ENCODE measurements at places on chromosomes 5 and 9. TPM values are rescaled to one million over a fixed set of nuclear protein-coding genes. Genes with fewer than 3 reads are reported as not detected.

GRCh38 chr9:88015606-88016005 lies 41.3 kb upstream of the CDK20 start:
- DNase-seq, result no peak
- H3K27ac ChIP-seq, result no peak overlapping the region
- H3K36me3 ChIP-seq, result no peaks in the 10 kb centered on the region

GRCh38 chr5:12777342-12777741 lies 873.1 kb upstream of the CTNND2 start:
- H3K36me3 ChIP-seq, result no peaks in the 10 kb centered on the region
- no peaks in the 10 kb centered on the region for H3K27me3 ChIP-seq
- DNase-seq, result no peak
- H3K27ac ChIP-seq, result no peak overlapping the region
- H3K4me1 ChIP-seq, result no peaks in the 10 kb centered on the region

DNA sequence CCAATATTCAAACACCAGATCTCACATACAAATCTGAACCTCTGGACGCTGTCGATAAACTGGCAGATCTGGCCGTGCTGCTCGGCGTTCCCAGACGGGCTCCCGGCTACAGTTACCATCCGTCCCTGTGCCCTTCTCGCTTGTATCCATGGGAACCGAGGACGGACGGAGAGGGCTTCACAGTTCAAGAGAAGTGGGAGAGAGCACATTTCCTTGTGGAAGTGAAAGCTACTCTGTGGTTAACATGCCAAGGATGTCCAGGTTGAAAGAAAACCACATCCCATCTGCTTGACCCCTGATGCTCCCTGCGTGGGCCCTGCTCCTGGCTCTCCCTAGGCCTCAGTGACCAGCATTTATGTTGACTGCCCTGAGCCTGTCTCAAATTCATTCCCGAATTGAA lies 6.3 kb upstream of the DBN1 start:
- H3K27ac ChIP-seq, result peak overlapping the region; percentile 5
- no peak overlapping the region for H3K4me3 ChIP-seq
- H3K27me3 ChIP-seq, result no peaks in the 10 kb centered on the region
- H3K36me3 ChIP-seq, result peaks cover 44% of the 10 kb centered on the region
- H3K4me1 ChIP-seq, result peaks cover 25% of the 10 kb centered on the region
- DNase-seq, result peak; percentile 71

Gene CEP78
- 18.3 TPM for total RNA-seq

GRCh38 chr9:69785757-69786156 lies 25.9 kb upstream of the PTAR1 start:
- H3K27ac ChIP-seq, result no peak overlapping the region
- no peaks in the 10 kb centered on the region for H3K4me1 ChIP-seq
- no peak overlapping the region for H3K4me3 ChIP-seq

Gene SPATA31E1
- total RNA-seq, result not detected

- no peaks in the 10 kb centered on the region for H3K4me1 ChIP-seq
- H3K36me3 ChIP-seq, result no peaks in the 10 kb centered on the region
- no peak for DNase-seq
- no peak overlapping the region for H3K4me3 ChIP-seq
Observed at GRCh38 chr5:14597080-14597479, 15.5 kb downstream of the OTULINL start.

Data from IMR-90 (cell line).